H1 (cell line): ENCODE measurements at places on chromosomes 12 and 14. TPM values are rescaled to one million over a fixed set of nuclear protein-coding genes. Genes with fewer than 3 reads are reported as not detected.

APAF1 gene
- total RNA-seq: 21.0 and 22.6 TPM in 2 replicates

- H3K27me3 ChIP-seq: no peaks in the 10 kb centered on the region
- H3K4me3 ChIP-seq: peak overlapping the region; percentile 64
- peaks cover 8% of the 10 kb centered on the region for H3K4me1 ChIP-seq
- DNase-seq: no peak
- H3K27ac ChIP-seq: no peak overlapping the region
These were observed 602 bp downstream of the CHFR start for GRCh38 chr12:132886529-132887477.

GRCh38 chr14:55973911-55974630 is 144.1 kb upstream of the PELI2 start:
- H3K27me3 ChIP-seq: no peaks in the 10 kb centered on the region
- H3K4me1 ChIP-seq: no peaks in the 10 kb centered on the region
- no peak overlapping the region for H3K27ac ChIP-seq
- DNase-seq: no peak
- no peaks in the 10 kb centered on the region for H3K36me3 ChIP-seq
- H3K4me3 ChIP-seq: no peak overlapping the region

GRCh38 chr14:100234511-100234910 is 4.4 kb upstream of the YY1 start:
- H3K4me3 ChIP-seq: no peak overlapping the region
- no peaks in the 10 kb centered on the region for H3K27me3 ChIP-seq
- DNase-seq: no peak

DNA sequence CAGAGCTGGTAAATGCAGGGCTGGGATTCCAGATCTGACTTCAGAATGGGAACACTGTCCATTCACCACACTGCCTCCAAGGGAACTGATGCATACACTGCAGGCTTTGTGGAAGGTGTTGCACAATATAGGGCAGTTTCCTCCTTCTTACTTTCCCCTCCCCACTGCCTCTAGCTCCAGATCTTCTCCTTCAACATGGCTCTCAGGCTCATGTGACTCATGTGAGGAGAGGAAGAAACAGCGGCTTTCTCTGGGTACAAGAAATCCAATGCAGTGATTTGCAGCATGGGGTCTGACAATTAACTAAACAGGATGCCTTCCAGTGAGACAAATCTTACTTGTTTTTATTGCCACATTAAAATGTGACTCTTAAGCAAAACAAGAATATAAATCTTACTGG is 447.6 kb upstream of the CCDC196 start:
- no peaks in the 10 kb centered on the region for H3K27me3 ChIP-seq
- no peaks in the 10 kb centered on the region for H3K4me1 ChIP-seq
- no peak for DNase-seq
- H3K4me3 ChIP-seq: no peak overlapping the region
- H3K27ac ChIP-seq: no peak overlapping the region

DNA sequence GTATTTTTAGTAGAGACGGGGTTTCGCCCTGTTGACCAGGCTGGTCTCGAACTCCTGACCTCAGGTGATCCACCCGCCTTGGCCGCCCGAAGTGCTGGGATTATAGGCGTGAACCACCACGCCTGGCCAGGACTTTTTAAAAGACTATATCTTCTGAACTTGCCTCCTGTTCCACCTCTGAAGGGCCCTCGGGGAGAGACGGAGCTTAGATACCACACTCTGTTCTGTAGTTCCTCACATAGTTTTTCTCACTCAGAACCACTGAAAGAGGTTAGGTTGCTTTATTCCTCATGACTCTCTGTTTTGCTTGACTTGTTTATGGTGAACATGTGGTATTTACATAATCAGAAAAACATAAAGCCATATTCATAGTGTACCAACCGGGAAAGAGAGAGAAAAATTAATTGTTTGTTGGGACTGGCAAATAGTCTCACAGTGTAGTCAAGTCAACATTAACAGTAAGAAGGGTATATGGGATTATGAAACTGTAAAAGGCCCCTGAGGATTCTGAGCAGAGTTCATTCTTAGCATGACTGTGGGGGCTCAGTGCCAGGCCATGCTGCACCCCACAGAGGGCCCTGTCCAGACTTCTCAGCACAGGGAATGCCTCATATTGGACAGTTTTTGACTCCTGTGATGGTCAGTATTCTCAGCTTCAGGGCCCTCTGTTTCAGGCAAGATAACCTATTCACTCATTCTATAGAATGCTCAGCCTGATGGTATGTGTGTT is 342.3 kb downstream of the ZFP36L1 start:
- peaks cover 11% of the 10 kb centered on the region for H3K4me1 ChIP-seq
- no peak overlapping the region for H3K27ac ChIP-seq
- H3K36me3 ChIP-seq: no peaks in the 10 kb centered on the region
- no peak for DNase-seq

GRCh38 chr12:44509471-44509870 is 366.6 kb downstream of the NELL2 start:
- no peak overlapping the region for H3K27ac ChIP-seq
- H3K4me3 ChIP-seq: no peak overlapping the region
- no peak for DNase-seq
- no peaks in the 10 kb centered on the region for H3K27me3 ChIP-seq
- H3K4me1 ChIP-seq: no peaks in the 10 kb centered on the region
- H3K36me3 ChIP-seq: no peaks in the 10 kb centered on the region

TMEM119 gene
- 0.48 and 0.61 TPM in 2 replicates for total RNA-seq

DNA sequence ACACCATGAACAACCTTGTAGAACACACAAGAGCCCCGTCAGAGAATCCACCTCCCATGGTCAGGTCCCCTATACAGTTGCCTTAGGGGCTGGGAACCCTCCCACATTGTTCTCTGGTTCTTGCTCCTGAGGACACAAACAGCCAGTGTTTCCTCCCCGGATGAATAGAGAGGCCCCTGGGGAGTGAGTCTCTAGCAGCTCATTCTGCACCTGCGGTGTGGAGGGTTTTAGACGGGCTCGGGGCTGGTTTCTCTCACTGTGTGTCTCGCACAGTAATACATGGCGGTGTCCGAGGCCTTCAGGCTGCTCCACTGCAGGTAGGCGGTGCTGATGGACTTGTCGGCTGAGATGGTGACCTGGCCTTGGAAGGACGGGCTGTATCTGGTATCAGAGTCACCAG is 1052.1 kb downstream of the TMEM121 start:
- no peak overlapping the region for H3K27ac ChIP-seq
- no peaks in the 10 kb centered on the region for H3K4me1 ChIP-seq
- no peak overlapping the region for H3K4me3 ChIP-seq
- H3K27me3 ChIP-seq: no peaks in the 10 kb centered on the region

DNA sequence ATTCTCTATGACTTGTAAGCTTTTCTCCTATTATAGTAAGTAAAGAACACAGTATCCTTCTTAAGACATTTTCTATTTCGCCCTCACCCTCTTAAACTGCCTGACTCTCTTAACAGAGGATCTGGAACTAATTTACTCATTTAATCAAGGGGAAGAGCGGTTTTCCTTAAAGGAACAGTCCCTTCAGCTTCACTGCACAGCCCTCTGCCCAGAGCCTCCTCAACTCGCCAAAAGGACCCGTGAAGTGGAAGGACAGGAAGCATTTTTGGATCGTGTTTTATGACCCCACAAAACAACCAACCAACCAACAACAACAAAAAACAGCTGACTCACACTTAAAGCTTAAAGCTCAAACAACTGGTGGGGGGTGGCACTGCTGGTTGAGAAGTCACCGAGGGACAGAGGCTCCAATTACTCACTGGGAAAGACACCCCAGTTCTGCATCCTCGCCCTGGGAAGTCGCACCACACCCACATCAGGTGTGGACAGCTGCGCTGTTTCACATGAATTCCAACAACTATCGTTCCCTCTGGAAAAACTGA is 35.7 kb downstream of the NID2 start:
- H3K27me3 ChIP-seq: no peaks in the 10 kb centered on the region
- no peak for DNase-seq
- no peak overlapping the region for H3K27ac ChIP-seq
- H3K4me3 ChIP-seq: no peak overlapping the region
- no peaks in the 10 kb centered on the region for H3K4me1 ChIP-seq
- no peaks in the 10 kb centered on the region for H3K36me3 ChIP-seq

DNA sequence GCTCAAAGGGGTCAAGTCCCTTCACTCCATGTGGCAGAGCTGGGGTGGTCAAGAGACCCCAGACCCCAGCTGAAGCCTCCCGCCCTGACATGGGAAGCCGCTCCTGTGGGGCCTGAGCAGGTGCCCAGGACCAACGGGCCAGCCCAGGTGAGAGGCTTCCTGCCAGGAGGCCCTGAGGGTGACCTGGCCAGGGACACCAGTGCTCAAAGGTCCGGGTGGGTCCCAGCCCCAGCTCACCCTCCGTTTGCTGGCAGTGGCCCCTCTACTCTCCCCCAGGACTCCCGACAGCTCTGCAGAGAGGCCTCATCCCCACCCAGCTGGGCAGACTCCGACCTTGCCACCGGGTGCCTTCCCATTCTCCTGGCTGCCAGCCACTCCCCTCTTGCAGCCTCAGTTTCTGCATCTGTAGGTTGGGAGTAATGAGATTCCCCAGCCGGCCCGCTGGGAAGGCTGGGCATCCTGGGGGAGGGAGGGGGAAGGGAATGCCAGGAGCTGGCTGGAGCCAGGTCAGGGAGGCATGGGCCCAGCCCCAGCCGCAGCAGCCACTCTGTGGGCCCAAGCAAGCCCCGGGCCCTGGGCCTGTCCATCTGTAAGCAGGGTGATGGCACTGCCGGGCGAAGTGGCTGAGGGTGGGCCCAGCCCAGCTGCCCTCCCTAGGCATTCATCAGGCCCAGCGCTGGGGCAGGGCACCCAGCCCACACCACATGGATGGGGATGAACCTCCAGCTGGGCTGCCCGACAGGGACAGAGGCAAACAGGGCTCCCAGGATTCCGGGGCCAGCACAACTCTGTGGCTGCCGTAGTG is 10.3 kb upstream of the INF2 start:
- H3K4me3 ChIP-seq: no peak overlapping the region
- no peaks in the 10 kb centered on the region for H3K36me3 ChIP-seq
- DNase-seq: peak; percentile 47
- peaks cover 11% of the 10 kb centered on the region for H3K4me1 ChIP-seq
- H3K27me3 ChIP-seq: no peaks in the 10 kb centered on the region

- no peak within 1 kb of the TSS for H3K27ac ChIP-seq
- peak; percentile 82 for DNase-seq
These were observed at the start of gene DHH for GRCh38 chr12:49094160-49094974. Gene DHH, minus strand, starts transcription at chr12:49094801. Its CDS starts 289 bp downstream, at chr12:49094512.

DNA sequence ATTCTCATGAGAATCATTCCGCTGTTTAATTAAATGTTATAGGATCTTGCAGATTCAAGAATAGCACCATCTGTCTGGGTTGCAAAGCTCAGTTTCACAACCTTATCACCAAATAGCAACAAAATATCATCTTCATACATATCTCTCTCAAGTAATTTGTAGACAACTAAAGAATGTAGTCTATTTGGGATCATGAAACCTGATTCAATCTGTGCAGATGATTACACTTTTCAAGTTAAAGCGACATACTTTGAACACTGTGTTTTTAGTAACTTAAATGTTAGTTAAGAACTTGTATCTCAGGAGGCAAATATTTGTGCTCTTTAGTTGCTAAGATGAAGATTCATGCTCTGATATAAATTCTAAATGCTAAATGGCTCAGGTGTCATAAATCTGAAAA is 14.8 kb downstream of the MED13L start:
- no peak overlapping the region for H3K27ac ChIP-seq
- no peak overlapping the region for H3K4me3 ChIP-seq
- no peaks in the 10 kb centered on the region for H3K27me3 ChIP-seq
- H3K36me3 ChIP-seq: no peaks in the 10 kb centered on the region

TIMELESS gene
- 86.7 and 88.7 TPM in 2 replicates for total RNA-seq

- H3K27me3 ChIP-seq: no peaks in the 10 kb centered on the region
- no peak overlapping the region for H3K4me3 ChIP-seq
- no peak for DNase-seq
- no peak overlapping the region for H3K27ac ChIP-seq
- no peaks in the 10 kb centered on the region for H3K36me3 ChIP-seq
These were observed 115.5 kb upstream of the PARP11 start for GRCh38 chr12:3988519-3989217.

DNA sequence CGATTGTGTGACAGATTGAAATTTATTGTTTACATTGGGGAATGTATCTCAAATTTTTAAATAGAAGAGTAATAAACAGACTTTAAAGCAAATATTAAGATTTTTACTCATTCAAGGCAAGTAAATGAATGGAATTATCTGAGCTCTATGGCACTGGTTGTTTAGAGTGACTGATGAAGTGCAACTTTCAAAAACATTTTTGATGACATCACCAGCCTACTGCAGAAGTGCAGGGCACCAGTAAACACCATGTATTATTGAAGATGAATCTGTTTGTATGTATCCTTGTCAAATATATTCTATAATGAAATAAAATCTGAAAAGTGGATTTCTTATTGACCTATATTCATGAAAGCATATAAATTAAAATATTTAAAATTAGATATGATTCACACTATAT is 124.0 kb upstream of the EVL start:
- DNase-seq: no peak
- H3K4me1 ChIP-seq: no peaks in the 10 kb centered on the region; the same call in 1 of the 2 replicates
- no peak overlapping the region for H3K27ac ChIP-seq
- H3K27me3 ChIP-seq: no peaks in the 10 kb centered on the region
- H3K4me3 ChIP-seq: no peak overlapping the region

GRCh38 chr12:69415471-69416275 is 54.5 kb upstream of the FRS2 start:
- H3K4me1 ChIP-seq: peaks cover 3% of the 10 kb centered on the region; the same call in 1 of the 2 replicates
- no peak overlapping the region for H3K4me3 ChIP-seq
- H3K27ac ChIP-seq: no peak overlapping the region
- H3K36me3 ChIP-seq: no peaks in the 10 kb centered on the region; the same call in 1 of the 2 replicates

- H3K27me3 ChIP-seq: no peaks in the 10 kb centered on the region
- H3K4me1 ChIP-seq: no peaks in the 10 kb centered on the region
- DNase-seq: no peak
- no peak overlapping the region for H3K27ac ChIP-seq
These were observed 40.8 kb upstream of the POC1B start for GRCh38 chr12:89566615-89567014.

GRCh38 chr14:74641601-74642391 is 29.8 kb upstream of the LTBP2 start:
- H3K36me3 ChIP-seq: no peaks in the 10 kb centered on the region
- H3K27me3 ChIP-seq: no peaks in the 10 kb centered on the region
- H3K4me3 ChIP-seq: no peak overlapping the region
- no peak for DNase-seq
- H3K4me1 ChIP-seq: peaks cover 3% of the 10 kb centered on the region; the same call in 1 of the 2 replicates

DNA sequence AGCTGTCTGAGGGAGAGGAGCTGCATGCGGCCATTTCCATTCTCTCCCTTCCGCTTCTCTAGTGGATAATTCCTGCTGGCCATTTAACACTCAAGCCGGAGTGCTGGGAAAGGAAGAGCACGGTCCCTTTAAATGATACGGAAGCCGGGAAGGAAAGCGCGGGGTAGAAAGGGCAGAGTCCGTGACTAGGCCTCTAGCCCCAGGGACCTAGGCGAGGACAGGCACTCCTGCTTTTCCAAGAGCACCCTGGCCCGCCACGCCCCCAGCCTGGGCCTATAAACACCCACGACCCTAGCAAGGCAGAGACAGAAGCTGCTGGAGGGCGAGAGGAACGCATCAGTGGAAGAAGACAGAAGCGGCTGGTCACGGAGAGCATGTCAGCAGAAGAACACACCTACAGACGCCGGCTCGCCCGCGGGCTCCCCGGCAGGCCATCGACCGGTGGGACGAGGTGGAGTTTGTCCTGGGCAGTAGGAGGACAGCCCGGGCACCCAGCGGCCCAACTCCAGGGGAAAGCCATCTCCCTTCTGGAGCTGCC is 1206.6 kb upstream of the TMEM132C start:
- H3K36me3 ChIP-seq: no peaks in the 10 kb centered on the region
- H3K4me1 ChIP-seq: no peaks in the 10 kb centered on the region
- H3K27ac ChIP-seq: no peak overlapping the region
- no peak for DNase-seq
- H3K4me3 ChIP-seq: no peak overlapping the region
